ENCODE measurements at places on chromosomes 11 and 22.

DNA sequence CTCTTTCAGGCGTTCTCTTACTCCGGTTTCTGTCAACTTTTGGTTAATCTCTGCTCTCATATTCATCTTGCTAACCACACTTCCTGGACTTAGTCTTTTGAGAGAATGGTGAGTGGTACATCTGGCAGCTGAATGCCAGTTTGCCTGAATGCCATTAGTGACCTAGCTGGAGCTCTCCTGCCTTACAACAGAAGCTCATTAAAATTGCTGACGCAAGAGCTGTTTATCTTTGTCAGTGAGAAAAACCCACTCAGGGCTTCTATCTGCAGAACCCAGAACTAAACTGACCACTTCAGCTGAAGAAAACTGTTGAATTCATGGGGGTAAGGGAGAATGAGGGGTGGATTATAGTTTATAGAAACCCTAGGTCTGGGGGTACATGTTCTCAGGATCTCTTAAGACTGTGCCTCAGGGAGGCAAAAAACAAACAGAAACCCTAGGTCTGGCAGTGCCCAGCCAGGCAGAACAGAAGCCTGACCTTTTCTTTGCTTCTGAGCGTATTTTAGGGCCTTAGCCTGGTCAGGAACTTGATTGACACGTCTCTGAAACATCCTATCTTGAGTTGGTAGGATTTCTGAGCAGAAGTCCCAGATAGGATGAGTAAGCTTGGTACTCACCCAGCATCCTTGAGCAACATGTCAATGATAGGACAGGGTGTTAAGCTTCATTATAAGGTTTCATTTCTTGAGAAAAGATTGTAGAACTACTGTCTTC, 52.8 kb upstream of the YWHAH start:
- peak; percentile 6 for DNase-seq

- no peak for DNase-seq
Observed at GRCh38 chr11:37519781-37520180, 921.7 kb upstream of the RAG2 start.

GRCh38 chr11:12148882-12149281, 38.5 kb downstream of the MICAL2 start:
- DNase-seq, result no peak

- no peak for DNase-seq
Observed at GRCh38 chr11:67633758-67634365, 4.1 kb upstream of the NUDT8 start.

- DNase-seq, result no peak
Observed at GRCh38 chr11:76620489-76620888, 50.1 kb downstream of the LRRC32 start.

GRCh38 chr22:44393066-44393465, 80.3 kb upstream of the SHISAL1 start:
- no peak for DNase-seq

DNA sequence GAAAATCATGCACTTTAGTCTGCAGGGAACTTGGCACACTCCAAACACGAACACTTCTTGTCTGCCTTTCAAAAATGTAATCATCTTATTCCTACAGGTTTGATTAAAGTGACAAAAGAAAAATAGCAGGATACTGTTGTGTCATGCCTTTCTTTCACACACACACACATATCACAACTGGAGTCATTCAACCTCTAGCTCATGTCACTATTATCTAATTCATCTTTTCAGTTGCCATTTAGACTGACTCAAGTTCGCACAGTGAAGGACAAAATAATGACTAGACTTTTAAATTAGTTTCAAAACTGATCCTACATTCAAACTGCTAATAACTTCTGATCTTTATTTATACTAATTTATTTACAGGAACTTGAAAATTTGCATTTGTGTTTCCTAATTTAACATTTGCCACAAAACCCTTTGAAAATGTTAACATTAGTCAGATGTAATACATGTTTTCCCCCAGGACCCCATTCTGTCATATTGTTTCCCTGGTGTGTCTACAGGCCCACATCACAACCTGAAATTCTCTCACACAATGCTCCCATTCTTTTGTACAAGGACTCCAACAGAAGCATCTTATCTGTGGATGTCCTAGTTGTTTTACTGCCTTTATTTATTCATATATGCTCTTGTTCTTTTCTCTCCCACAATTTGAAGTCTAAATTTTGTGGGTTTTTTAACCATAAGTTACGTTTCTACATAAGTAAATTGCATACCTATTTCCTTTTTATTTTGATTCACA, 171.1 kb downstream of the GRIA4 start:
- DNase-seq, result no peak

DNA sequence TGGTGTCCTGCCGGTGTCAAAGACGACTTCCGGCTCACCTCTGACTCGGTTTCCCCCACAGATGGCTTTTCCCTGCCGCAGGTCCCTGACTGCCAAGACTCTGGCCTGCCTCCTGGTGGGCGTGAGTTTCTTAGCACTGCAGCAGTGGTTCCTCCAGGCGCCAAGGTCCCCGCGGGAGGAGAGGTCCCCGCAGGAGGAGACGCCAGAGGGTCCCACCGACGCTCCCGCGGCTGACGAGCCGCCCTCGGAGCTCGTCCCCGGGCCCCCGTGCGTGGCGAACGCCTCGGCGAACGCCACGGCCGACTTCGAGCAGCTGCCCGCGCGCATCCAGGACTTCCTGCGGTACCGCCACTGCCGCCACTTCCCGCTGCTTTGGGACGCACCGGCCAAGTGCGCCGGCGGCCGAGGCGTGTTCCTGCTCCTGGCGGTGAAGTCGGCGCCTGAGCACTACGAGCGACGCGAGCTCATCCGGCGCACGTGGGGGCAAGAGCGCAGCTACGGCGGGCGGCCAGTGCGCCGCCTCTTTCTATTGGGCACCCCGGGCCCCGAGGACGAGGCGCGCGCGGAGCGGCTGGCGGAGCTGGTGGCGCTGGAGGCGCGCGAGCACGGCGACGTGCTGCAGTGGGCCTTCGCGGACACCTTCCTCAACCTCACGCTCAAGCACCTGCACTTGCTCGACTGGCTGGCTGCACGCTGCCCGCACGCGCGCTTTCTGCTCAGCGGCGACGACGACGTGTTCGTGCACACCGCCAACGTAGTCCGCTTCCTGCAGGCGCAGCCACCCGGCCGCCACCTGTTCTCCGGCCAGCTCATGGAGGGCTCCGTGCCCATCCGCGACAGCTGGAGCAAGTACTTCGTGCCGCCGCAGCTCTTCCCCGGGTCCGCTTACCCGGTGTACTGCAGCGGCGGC, 5.5 kb downstream of the B3GNT6 start:
- DNase-seq, result no peak

GRCh38 chr22:42959576-42960509, 55.1 kb downstream of the PACSIN2 start:
- DNase-seq, result peak; percentile 83

DNA sequence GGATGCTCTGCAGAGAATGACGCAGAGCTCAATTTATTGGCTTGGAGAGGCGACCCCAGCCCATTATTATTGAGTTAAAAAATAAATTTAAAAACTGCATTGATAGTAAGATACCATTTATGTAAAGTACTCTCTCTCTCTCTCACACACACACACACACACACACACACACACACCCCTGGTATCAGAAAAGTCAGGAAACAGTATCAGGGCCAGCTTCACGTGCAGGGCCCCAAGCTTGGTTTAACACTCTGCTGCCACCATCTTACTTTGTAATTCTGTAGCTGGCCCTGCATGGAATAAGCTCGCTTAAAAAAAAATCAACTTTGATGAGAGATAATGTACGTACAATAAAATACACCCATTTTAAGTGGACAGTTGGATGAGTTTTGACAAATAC, 59.8 kb upstream of the CD5 start:
- DNase-seq, result no peak

DNA sequence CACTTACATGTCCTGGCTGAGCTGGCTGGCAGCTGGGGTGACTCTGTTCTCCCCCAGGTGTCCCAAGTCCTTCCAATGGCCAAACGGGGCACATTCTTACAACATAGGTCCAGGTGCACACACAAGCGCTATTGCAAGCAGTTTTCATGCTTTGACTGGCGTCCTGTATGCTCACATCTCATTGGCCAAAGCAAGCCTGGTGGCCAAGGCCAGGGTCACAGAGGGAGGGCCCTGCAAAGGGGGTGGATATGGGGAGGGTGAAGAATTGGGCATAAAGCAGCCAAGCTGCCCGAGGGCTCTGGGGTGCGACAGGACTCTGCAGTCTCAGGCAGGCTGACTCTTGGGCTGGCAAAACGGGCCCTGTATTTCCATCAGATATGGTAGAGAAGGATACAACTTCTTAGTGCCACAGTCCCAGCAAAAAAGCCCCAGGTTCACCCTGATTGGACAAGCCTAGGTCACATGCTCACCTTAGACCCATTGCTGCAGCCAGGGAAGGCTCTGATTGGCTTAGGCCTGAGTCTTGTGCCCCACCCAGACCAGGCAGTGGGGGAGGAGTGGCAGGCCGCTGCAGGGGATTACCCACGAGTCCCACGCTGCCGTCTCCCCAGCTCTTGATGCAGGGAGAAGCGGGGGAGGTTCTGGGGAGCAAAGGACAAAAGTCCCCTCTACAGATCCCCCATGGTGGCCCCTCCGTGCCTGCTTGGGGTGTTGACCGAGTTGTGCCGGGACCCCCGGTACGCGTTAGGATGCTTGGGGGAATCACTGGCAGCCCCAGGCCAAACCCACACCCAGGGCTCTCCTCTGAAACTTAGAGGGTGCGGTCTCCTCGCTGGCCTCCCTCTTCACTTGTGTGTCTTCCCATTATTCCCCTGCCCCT, 110.8 kb downstream of the ARHGAP8 start:
- DNase-seq, result no peak

DNA sequence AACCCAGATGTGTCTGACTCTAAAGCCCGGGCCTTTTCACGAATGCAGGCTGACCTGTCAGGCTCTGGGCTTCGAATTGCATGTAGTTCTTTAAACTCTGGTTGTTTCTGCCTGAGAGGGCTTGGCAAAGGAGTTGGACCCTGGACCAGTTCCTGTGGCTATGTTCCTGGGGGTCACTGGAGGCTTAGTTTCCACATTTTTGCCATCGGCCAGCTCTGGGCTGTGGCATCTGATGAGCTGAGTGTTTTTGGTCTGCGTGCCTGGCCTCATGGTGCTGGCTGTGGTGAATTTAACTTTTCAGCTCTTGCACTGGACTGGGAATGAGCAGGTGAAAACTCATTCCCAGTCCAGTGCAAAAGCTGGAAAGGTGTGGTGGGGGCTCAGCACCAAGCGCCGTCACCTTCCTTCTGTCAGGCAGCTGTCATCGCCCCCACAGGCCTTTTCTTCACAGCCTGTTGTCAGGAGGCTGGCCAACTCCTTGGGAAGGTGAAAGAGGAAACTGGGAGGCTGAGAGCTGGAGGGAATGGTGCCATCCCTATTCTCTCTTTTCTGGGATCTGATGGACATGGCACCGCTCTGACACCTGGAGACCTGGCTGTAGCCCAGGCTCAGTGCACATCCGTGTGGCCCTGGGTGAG, 123.6 kb downstream of the ADAMTS15 start:
- DNase-seq, result no peak

GRCh38 chr11:110335358-110335757, 38.9 kb upstream of the RDX start:
- DNase-seq, result no peak

- no peak for DNase-seq
Observed at GRCh38 chr11:32002311-32002710, 88.6 kb upstream of the RCN1 start.

DNA sequence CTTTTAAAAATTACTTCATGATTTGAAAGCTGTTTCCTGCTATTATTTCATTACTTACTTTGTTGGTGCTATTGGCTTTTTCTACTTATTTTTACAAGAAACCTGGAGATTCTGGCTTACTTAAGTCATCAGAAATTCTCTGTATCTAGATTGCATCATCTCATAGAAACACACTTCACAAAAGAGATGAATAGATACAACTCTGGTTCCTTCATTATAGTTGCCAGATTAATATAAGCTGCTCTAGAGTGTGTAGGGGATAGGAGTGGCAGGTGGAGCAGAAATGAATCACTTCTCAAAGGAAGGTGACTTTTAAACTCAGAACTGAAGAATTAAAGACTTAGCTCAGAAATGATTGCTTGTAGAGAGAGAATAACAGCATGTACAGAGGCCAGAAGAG, 20.0 kb downstream of the CYP2R1 start:
- no peak for DNase-seq

DNA sequence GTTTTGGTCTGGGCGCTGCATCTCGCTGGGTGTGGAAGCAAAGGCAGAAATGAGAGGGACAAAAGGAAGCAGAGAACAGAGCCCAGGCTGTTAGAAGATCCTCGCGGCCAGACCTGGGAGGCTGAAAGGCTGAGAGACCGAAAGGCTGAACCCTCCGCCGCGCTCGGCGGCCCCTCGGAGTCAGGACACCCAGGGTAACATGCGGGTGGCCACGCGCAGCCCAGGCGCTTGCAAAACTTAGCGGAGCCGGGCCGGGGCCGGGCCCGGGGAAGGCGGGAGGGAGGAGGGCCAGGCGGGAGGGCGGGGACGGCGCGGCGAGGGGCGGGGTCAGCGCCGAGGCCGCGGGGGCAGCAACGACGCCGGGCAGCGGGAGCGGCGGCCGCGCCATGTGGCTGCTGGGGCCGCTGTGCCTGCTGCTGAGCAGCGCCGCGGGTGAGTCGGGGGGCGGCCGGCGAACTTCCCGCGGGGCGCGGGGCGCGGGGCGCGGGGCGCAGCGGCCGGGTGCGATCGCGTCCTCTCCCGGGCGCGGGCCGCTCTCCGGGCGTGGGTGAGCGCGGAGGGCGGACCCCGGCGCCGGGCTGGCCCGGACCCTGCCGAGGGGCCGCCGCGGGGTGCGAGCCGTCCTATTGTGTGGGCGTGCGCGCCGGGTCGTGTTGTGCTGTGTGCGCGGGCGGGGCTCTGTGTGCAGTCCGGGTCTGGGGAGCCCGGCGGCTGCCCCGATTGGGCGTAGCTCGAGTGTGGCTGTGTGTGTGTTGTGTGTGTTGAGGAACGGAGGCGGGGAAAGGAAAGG, at the start of gene LDLRAD3:
Gene LDLRAD3 (plus strand): TSS at position 350 of the 790 bp plus-strand sequence. CDS start 37 bp downstream, at position 387.
- no peak for DNase-seq

- DNase-seq, result no peak
Observed at GRCh38 chr11:120708511-120709183, 197.1 kb downstream of the GRIK4 start.
